Hematopoietic multipotent progenitor cell treated with erythropoietin and hydrocortisone succinate and interleukin-3 and kit ligand, for 6 days (in vitro differentiated cells): ENCODE measurements at places on chromosomes 7 and 10.
A peak's percentile ranks its signal among the peaks of the same experiment; 100 is the strongest.

DNA sequence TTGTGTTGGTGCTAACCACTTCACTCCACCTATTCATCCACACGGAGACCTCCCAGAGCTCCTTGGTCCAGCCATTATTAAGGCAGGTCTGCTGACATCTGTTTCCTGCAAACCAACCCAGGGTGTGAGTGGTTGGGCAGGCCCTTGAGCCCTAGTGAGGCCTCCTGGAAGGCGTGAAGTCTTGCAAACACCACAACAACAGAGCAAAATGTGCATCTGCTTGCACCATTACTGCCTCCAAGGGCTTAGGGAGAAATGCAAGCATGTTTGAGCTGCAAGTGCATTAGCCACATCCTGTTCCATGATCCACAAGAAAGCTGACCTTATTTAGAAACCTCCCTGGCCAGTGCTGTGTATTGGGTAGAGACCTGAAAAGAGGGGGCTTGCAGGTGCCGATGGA is 325.5 kb downstream of the GRID1 start:
- no peak for DNase-seq

GRCh38 chr7:123637203-123637602 is 18.5 kb upstream of the LMOD2 start:
- no peak for DNase-seq

DNA sequence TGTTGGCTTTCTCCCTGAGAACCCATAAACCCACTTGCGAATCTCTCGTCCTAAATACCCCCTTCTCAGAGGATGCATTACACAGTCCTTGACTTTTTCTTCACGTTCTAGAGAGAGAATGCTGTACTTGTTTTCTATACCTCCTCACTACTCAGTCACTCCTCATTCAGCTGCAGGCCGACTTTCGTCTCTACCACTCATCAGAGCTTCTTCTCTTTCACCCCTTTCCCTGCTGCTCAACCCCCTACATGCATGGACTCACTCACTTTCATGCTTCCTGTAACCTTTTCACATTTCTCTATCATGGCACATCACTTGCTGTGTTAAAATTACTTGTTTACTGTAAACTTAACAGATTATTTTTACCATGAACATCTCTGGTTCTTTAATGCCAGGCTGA is 19.8 kb downstream of the MDFIC start:
- DNase-seq: no peak

DNA sequence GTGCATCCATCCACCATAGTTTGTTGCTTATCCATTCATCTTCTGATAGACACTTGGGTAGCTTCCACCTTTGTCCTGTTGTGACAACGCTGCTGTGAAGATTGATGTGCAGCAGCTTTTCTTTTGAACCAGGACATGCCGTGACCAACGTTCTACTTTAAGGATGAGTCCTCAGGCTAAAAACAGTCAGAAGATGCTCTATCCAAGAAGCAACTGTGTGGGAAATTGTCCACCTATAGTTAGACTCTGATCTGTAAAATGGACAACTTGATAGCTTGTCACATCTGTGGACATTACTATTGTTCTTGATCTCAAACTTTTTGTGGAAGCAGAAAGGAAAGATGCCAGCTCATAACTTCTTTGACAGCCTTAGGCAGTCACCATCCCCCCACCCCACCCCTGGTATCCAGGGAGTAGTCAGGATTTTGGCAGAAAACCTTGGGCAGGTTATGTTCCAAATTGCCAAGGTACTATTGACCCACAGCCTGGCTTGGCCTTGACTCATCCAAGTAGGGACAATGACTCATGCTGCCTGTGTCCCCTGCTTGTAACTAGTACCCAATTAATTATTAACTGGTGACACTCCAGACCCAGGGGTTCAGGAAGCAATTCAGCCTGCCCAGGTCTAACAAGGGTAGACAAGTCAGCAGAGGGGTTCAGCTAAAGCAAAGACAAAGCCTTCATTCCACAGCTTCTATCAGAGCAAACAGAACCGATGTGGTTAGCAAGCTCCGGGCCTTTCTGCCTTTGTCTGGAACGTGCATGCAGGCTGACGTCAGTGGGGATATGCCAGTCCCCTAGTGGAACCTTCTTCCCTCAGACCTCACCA is 99.6 kb upstream of the ANLN start:
- DNase-seq: no peak

GRCh38 chr7:116271963-116272886 is 61.9 kb downstream of the TES start:
- no peak for DNase-seq

GRCh38 chr10:60374836-60375235 is 14.8 kb downstream of the ANK3 start:
- no peak for DNase-seq

DNA sequence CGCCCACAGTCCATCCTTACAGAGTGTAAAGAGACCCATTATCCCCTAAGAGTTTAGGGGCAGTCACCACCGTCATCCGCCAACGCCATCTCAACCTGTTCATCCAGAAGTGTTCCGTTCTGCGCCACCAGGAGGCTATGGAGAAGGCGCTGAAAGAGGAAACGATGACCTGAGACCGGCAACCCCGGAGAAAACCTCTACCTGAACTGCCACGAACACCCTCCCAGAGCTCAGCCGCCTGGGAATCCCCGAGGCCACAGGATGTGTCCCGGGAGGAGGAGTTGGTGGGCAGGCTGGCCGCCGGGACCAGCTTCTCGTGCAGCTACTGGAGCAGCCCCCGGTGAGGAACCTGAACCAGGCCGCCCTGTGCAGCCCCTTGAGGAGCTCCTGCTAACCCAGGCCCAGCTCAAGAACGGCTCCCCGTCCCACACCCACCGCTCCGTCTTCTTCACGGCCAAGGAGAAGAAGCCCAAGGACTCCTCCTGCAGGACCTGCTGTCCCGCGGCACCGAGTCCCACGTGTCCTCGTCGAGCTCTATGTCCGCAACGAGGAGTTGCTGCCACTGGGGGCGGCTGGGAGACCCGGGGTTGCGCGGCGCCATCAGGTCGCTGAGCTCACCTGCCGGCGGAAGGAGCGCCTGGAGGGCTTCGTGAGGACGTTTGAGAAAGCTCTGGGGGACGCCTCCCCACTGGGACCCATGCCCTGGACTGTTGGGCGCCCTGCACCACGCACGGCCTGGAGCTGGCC is 21.1 kb upstream of the LANCL2 start:
- DNase-seq: no peak

- DNase-seq: peak; percentile 42
These were observed 1.8 kb upstream of the PFKFB3 start for GRCh38 chr10:6200734-6201515.

- no peak for DNase-seq
These were observed 15.3 kb downstream of the ABLIM1 start for GRCh38 chr10:114642729-114643128.

DNA sequence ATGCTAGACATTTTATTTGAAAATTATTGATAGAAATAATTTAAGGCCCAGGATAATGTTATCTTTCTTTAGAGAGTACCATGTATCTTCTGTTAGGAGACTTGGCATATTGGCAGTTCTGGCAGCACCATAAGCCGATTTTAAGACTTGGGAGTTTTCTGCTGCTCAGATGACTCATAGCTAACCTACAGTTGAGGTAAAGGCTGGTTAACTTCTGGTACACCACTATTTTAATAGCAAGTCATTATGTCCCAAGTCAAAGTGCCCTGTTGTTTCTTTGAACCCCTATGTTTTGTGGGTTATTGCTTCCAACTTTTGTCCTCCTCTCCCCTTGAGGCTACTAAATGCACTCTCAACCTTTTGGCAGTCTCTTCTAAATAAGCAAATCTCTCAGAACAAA is 25.2 kb downstream of the ATRNL1 start:
- DNase-seq: no peak

GRCh38 chr7:17434841-17435692 is 136.6 kb downstream of the AHR start:
- DNase-seq: no peak

DNA sequence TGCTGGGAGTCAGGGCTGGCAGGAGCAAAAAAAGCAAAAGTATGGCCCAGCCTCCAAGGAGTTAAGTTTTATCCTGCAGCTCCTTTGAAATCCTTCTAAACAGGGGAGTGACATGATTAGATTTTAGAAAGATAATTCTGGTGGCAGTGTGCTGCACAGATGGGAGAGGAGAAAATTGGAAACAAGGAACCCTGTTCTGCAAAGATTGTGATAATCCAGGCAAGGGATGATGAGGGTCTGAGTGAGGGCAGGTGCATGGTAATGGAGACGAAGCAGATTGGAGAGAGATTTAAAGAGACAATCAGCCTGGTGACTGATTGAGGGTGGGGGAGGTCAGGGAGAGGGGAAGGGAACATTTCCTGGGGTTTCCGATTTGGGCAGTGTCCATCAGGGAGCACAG is 444.7 kb upstream of the PODXL start:
- no peak for DNase-seq

DNA sequence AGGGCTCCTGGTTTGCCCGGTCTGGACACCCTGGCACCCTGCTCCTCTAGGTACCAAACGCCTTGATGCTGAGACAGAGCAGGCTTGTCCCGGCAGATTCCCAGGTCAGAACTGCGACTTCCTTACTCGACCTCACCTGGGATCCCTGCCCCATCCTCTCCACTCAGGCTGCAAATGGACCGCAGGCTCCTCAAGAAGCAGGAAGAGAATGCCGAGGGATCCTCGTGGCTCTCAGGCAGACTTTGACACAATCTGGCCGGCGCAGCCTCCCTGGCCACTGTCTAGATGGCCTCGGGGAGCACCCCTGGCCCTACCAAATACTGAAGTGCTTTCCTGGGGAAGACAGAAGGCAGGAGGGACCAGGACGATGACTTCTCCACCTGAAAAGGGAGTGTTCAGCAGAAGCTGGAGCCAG is 421 bp upstream of the NODAL start:
- DNase-seq: no peak
